ENCODE measurements at places on chromosomes 5 and 9. TPM values are rescaled to one million over a fixed set of nuclear protein-coding genes. Genes with fewer than 3 reads are reported as not detected.

- DNase-seq, result no peak
Measured at GRCh38 chr5:42600441-42600840, 156.2 kb upstream of the CCDC152 start.

DNA sequence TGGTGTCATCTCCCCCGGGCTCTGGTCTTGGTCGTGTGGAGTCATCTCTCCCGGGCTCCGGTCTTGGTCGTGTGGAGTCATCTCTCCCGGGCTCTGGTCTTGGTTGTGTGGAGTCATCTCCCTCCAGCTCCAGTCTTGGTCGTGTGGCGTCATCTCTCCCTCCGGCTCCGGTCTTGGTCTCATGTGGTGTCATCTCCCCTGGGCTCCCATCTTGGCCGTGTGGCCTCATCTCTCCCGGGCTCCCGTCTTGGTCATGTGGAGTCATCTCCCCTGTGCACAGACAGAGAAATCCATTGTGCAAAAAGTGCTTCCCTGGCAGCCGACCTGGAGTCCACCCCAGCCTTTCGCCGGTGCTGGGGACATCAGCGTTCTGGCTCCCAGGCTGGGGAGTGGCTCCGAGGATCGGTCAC lies 91.1 kb upstream of the CACNA1B start:
- DNase-seq, result no peak

GRCh38 chr5:56480705-56481427 lies 247.7 kb upstream of the ANKRD55 start:
- peak; percentile 56 for DNase-seq

The C7 gene
- total RNA-seq, result 1.4 TPM

DNA sequence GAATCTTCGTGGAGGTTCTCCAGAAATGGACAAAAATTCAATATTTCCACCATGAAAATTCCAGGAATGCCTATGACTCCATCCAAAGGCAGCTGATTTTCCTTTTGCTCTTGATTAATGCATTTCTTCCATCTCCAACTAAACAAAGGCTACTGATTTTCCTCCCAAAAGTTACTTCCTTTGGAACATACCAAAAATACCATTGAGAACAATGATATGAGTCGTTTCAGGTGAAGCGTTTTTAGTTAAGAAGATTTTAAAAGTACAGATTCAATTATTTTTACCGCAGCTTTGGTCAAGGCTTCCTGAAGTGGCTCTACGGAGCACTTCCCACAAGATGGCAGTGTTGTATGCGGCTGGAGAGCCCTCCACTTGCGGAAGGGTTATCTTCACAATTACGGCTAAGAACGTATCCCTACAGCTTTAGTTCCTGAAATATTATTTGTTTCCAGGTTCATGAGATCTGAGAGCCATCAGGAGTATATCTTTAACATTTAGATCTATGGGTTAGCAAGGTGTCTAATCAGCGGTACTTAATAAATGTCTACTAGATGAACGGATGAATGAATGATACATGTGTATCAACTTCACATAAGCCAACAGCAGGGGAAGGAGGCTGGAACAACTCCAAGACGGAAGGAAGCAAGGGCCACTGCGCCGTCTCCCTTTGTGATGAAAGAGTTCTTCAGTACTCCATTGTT lies 35.9 kb upstream of the ARSB start:
- peak; percentile 64 for DNase-seq

GRCh38 chr5:15741591-15741990 lies 241.6 kb downstream of the FBXL7 start:
- no peak for DNase-seq

DNA sequence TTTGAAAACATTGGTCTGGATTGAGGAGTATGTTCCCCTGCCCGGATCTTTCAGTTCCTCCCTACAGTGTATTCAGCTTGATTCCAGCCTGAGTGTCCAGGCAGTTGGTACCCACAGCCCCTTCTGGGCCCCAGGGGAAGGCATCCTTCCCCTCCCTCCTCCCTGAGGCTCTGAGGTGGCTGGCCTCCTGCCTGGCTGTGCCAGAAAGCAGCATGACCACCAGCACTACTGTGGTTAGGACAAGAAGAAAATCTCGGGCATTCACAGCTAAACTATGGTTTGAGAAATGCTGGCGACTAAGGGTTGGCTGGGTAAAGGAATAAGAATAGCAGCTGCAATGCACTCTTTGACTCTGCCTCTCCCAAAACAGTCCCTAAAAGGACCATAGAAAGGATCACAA lies 84.6 kb upstream of the LIFR start:
- DNase-seq, result no peak

- DNase-seq, result no peak
Measured at GRCh38 chr5:173392-174290, 17.7 kb upstream of the LRRC14B start.

- no peak for DNase-seq
Measured at GRCh38 chr5:133083901-133084300, 32.1 kb downstream of the HSPA4 start.

DNA sequence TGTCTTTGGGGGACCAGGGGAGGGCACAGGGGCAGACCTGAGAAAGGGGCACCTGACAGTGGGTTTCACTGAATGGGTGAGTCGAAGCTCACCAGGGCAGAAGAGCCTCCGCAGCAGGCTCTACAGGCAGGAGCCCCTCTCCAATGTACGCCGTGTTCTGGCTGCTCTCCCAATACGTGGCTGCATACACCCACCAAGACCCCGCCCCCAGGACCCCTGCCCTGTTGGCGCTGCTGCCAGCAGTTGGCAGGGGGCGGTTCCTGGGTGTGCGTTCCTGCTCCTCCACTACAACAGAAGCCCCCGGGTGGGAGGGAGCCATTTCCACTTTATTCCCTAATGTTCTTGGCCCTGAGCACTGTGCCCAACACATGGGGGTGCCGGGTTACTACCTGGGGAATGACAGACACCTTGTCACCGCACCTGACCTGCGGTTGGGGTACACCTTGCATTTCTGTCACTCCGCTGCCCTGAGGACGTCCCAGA lies 30.3 kb downstream of the SARDH start:
- peak; percentile 10 for DNase-seq

The C8G gene
- 0.85 TPM for total RNA-seq

GRCh38 chr9:129865668-129866320 lies 30.5 kb downstream of the USP20 start:
- DNase-seq, result no peak

The TXNDC8 gene
- not detected for total RNA-seq

GRCh38 chr9:17962747-17963146 lies 383.9 kb downstream of the SH3GL2 start:
- no peak for DNase-seq

DNA sequence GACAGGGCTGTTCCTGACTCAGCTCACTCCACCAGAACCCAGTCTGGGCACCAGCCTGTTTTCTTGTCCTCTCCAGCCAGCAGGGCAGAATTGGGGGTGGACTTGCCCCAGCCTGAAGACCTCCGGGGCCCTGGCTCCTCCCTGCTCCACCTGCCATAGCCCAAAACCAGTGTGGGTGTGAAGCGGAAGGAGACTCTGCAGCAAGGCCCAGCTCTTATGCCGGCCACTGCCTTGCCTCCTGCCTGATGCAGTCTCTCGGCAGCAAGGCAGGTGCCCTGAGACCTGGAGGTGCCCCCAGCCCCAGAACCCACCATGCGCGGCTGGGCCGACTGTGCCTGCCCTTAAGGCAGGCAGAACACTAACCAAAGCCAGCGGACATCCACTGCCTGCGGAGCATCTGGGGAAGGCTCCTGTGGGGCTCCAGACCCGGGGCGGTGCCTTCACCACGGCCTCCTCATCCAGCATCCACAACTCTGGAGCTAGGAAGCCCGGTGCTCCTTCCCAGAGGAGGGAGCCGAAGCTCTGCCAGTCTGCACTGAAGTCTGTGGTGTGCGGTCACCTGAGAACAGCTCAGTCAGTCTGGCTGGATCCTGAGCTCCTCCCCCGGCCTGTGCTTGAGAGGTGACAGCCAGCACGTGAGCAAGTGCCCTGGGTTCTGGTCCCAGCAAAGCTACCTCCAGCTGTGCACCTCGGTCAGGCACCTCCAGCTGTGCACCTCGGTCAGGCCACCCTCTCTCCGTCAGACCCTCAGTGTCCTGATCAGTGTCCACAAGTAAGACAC lies 116.7 kb downstream of the ADAMTS2 start:
- peak; percentile 34 for DNase-seq

The MUSK gene
- not detected for total RNA-seq

- no peak for DNase-seq
Measured at GRCh38 chr5:132467287-132467984, 23.1 kb downstream of the IRF1 start.

DNA sequence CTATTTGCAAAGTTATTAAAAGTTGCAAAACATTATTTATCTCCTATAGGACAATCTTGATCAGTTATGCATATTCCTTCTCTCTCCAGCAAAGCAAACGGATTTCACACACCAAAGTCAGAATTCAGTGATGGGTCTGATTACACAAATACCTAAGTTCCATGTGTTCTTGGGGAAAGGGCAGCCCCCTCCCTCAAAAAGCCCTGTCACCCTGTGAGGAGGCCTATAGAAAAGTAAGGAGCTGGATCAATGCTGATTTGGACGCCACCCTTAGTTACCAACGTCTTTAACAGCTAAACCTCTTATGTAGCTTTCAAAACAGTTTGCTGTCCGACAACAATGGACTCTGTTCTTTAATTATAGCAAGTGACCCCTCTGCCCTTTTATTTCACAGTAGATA lies 6.4 kb downstream of the ZNF608 start:
- DNase-seq, result no peak

- no peak for DNase-seq
Measured at GRCh38 chr9:125537442-125538091, 169.4 kb downstream of the MAPKAP1 start.

The QRFP gene
- total RNA-seq, result not detected

The PRRX2 gene
- 10.7 TPM for total RNA-seq

- no peak for DNase-seq
Measured at GRCh38 chr9:95852059-95853032, 23.1 kb upstream of the ERCC6L2 start.

The IL9 gene
- not detected for total RNA-seq

- no peak for DNase-seq
Measured at GRCh38 chr5:173886150-173886549, 2.0 kb upstream of the CPEB4 start.

DNA sequence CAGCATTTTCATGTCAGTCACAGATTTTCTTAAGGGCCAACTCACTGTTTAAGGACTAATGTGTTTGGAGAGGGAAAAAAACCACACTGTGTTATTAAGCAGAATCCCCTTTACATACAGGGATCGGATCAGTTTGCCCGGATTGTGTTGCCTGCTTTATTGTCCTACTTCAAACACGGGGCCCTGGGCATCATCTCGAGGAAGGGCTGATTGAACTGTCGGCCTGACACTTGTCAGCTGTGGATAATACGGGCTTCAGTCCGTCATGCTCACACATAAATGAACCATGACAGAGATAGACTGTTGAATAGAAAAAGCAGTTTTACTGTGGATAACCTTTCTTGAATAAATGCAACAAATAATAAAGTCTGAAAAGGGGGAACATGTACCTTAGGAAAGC lies 325.0 kb downstream of the ZSWIM6 start:
- no peak for DNase-seq

- no peak for DNase-seq
Measured at GRCh38 chr5:87081511-87082372, 185.9 kb upstream of the RASA1 start.

The GMCL2 gene
- total RNA-seq, result not detected

- DNase-seq, result no peak
Measured at GRCh38 chr5:58240322-58240721, 219.6 kb downstream of the PLK2 start.

- no peak for DNase-seq
Measured at GRCh38 chr9:96874201-96874785, 20.0 kb upstream of the ZNF782 start.

GRCh38 chr5:32785611-32786254 lies 74.6 kb downstream of the NPR3 start:
- no peak for DNase-seq

GRCh38 chr5:96817506-96817905 lies 9.8 kb upstream of the ERAP1 start:
- no peak for DNase-seq

- no peak for DNase-seq
Measured at GRCh38 chr9:15248081-15248480, 58.9 kb downstream of the TTC39B start.

- DNase-seq, result no peak
Measured at GRCh38 chr5:148499452-148499851, 115.7 kb downstream of the FBXO38 start.

- DNase-seq, result no peak
Measured at GRCh38 chr5:145551714-145552113, 283.4 kb downstream of the PRELID2 start.

- no peak for DNase-seq
Measured at GRCh38 chr5:161312882-161313281, 233.6 kb downstream of the GABRB2 start.

- DNase-seq, result no peak
Measured at GRCh38 chr9:237858-238345, 23.2 kb downstream of the DOCK8 start.
